Esophagus squamous epithelium (tissue), 5 donors: ENCODE measurements at places on chromosomes 5 and 9.

DNA sequence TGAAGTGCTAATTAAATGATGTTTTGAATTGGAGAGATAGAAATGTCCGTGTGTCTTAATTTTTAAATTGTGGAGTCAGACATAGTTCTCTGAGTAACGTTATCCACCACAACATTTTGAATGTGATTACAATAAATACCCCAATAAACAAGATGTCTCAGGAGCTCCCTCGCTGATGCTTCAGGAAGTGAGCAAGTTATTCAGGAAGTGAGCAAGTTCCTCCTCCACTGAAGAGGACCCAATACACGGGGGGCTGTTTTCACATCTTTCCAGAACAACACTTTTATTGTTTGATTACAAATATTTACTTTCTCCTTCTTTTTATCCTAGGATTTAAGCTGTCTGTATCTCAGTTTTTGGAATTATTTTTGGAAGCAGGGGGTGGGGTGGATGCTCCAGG lies 363.8 kb downstream of the LRRC70 start:
- DNase-seq, result no peak

- DNase-seq, result no peak
Observed at GRCh38 chr5:58545912-58546311, 37.0 kb upstream of the RAB3C start.

DNA sequence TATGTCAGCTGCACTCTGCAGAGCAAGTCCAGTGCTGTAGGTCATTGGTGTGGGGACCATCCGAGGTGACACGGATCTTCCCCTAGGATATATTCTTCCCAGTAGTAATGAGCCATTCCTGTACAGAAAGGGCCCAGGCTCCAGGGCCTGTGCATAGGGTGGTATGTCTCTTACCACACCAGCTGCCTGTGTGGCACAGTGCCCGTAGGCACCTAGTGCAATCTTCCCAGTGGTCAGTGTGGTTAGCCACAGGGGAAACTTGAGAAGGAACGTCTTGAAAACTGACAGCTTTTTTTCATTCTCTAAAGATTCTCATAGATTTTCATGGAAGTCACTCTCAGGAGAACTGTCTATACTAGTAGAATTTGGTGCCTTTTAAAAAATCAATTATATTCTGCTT lies 39.8 kb downstream of the CYSTM1 start:
- DNase-seq, result no peak

- no peak for DNase-seq
Observed at GRCh38 chr5:157204765-157205164, 24.1 kb downstream of the ITK start.
